ENCODE measurements at places on chromosomes 2 and 18.

GRCh38 chr2:70469435-70469834 is 84.2 kb downstream of the TGFA start:
- no peak for DNase-seq

- DNase-seq, result no peak
Measured at GRCh38 chr2:213119061-213119809, 32.2 kb downstream of the IKZF2 start.

DNA sequence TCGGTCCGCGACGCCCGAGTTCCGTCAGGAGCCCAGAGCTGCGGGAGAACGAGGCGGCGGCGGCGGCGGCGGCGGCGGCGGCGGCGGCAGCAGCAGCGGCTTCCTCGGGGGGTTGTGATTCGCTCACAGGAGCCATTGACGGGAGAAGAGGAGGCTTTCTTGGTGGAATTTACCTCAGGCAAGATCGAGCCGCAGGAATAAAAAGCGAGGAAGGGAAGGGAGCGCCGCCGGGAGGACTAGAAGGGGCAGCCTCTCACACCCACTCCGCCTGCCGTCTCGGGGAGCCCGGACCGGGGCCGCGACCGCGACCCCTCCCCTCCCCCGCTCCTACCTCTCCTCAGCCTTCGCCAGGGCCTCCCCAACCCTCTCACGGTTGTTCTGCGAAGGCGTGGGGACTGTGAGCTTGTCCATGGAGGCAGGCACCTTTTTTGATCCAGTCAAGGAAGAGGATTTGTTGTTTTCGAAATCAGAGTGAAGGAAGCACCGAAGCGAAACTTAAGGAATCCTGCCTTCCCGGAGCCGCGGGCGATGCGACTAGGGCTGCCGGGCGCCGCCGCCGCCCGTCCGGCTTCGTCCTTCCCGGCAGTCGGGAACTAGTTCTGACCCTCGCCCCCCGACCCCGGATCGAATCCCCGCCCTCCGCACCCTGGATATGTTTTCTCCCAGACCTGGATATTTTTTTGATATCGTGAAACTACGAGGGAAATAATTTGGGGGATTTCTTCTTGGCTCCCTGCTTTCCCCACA is 506 bp downstream of the BMPR2 start:
- DNase-seq, result no peak

- no peak for DNase-seq
Measured at GRCh38 chr2:215660687-215661086, 224.8 kb upstream of the FN1 start.

DNA sequence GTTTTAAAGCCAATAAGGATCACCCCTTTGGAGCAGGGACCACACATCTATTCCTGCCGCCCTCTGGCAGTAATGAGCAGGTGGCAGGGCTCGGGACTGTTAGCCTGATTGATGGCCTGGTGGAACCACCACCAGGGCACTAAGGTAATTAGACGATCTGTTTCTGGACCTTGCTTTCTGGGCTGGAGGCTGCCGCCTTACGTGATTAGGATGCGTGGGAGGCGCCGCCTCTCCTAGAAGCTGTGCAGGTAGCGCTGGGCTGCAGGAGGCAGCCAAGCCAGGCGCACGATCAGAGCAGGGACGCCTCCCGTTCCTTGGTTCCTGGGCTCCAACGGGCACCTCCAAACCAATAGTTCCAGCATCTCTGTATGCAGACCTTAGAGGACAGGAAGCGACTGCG is 242.6 kb upstream of the RAB12 start:
- no peak for DNase-seq
